ENCODE measurements at places on chromosomes 1 and 21.

- peak; percentile 98 for DNase-seq
Measured at GRCh38 chr1:19765623-19766022, 34.1 kb downstream of the TMCO4 start.

- no peak for DNase-seq
Measured at GRCh38 chr1:203039609-203040512, 13.6 kb downstream of the PPFIA4 start.

DNA sequence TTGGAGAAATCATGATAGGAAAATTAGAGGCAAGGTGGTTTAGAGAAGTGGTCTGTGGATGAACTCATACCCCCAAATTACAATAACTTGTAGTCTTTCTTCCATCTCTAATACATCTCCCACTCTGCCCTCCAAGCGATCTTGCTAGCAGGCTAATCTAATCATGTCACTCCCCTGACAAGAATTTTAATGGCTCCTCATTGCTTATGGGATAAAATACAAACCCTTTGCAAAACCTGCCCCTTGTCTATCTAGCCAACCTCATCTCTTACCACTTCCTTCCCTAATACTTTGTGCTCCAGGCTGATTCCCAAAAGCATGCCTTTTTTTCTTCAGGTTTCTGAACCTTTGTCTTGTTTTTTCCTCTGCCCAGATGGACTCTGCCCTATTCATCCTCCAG lies 71.3 kb upstream of the LRRN2 start:
- DNase-seq = no peak

GRCh38 chr1:36642802-36643201 lies 160.1 kb upstream of the CSF3R start:
- no peak for DNase-seq

- peak; percentile 58 for DNase-seq
Measured at GRCh38 chr1:153919876-153920852, 2.6 kb downstream of the GATAD2B start.

DNA sequence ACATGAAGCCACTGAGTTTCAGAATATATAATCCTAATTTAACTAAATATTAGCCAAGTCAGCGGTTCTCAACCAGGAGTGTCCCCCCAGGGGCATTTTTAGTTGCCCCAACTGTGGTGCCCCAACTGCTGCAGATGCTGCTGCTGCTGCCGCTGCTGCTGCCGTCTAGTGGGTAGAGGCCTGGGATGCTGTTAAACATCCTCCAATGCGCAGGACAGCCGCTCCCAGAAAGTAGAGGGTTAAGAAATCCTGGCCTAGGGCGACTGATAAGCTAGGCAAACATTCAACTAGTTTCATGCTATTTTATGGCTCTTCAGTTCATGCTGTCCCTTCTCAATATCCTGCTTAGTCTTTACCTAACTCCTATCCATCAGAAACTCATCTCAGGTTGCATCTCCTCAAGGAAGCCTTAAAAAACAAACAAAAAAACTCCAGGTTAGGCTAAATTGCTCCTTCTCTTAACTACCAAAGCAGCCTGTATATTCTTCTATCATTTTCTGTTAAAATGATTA lies 9.9 kb upstream of the DCAF6 start:
- no peak for DNase-seq

DNA sequence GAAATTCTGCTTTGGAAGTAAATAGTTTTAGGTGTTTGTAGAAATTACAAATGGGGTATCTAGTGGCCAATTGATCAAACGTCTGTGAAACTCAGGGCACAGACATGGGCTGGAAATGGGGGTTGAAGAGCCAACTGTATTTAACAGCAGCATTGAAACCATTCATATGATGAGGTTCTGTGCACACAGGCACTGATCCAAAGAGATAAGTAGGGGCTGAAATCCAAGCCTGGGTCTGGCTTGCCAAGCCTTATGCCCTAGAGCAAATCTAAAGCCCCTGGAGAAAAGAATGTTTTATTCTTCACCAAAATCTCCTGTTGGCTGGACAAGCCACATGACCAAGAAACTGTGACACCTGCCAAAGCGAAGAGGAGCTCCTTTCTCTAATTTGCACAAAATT lies 67.6 kb upstream of the ST6GALNAC5 start:
- no peak for DNase-seq

DNA sequence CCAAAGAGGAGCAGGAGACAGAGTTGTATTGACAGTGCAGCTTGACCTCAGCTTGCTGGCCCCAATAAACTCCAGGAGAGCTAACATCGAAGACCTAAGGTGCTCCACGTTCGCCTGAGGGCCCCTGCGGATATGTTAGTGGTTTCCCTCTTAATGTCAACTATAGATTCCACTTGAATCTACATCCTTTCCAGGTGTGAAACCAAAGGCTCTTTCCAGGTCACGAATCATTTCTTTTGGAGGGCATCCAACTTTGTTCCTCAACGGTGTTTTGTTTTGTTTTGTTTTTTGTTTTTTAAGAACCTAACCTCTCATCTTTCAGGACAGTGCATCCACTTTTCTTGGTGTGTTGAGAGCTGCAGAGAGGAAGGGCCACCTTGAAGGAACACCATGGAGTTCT lies 267.6 kb upstream of the SGIP1 start:
- peak; percentile 77 for DNase-seq

DNA sequence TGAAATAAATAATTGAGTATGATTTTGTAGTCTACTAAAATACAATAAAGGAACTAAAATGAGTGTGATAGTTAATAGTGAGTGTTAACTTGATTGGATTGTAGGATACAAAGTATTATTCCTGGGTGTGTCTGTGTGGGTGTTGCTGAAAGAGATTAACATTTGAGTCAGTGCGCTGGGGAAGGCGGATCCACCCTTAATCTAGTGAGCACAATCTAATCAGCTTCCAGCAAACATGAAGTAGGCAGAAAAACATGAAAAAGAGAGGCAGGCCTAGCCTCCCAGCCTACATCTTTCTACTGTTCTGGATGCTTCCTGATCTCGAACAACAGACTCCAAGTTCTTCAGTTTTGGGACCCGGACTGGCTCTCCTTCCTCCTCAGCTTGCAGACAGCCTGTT lies 1716.6 kb downstream of the MRPL39 start:
- no peak for DNase-seq

DNA sequence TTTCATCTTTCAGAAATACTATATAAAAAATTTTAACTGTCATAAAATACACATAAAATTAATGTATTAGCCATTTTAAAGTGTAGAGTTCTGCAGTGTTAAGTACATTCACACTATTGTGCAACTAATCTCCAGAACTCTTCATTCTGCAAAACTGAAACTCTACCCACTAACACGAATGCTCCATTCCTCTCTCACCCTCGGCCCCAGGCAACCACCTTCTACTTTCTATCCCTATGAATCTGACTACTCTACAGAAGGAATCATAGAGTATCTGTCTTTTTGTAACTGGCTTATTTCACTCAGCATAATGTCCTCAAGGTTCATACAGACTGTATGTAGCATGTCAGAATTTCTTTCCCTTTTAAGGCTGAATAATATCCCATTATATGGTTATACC lies 43.4 kb downstream of the LTN1 start:
- no peak for DNase-seq

DNA sequence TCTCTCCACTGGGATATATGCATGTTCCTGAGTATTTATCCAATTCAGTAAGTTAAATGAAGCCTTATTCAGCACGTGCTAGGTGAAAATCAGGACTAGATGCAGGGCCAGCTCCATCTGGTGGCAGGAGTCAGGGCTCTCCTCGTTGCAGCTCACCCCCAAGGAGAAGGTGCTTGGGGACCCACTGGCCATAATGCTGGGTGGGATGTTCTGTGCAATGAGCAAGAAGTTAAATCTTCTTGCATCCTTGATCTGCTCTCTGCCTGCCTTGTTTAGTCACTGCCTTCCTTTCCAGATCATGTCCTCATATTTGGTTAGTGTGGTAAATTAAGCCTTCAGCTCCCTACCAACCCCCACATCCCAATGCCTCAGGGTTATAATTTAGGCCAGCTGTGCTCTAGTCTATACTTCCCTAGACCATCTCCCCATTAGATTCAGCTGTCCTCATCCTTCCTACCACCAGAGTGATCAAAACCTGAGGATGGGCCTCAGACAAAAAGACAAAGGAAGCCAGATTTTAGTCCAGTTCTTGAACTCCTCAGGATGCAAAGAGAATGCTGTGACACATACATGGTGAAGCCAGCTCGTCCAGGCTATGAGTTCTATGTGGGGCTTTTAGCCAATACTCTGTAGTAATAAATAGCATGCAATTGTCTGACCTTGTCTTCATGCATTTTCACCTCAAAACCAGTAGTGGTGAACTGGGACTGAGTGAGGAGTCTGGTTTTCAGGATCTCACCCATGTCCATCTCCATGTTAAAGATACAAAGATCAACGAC lies 55.9 kb downstream of the SEC16B start:
- peak; percentile 25 for DNase-seq

DNA sequence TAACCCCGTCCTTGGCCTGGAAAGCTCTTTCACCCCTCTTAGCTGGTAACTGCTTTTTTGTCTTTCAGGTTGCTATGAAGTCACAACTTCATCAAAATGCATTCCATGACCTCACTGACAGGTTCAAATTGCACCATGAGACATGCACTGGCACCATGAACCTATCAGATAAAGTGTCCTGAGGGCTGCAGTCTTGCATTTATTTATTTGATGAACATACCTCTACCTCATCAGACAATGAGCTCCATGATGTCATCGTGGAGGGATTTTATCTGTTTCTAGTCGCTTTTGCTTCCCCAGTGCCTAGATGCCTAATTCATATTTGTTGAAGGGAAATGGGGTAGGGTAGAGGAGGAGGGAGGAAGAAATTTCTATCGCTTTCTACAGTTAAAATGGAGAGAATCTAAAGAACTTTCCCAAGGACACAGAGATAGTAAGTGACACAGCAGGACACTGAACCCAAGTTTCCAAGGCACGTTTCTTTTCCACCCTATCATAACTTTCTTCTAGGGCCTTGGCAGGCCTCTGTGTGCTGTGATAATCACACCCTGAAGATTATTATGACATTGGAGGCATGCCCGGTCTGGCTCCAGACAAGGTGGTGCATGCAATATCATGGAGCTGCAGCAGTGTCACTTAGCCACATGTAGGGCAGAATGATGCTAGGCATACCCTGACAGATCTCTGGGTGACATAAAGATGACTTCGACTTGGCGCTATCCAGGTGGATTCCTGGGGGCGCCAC lies 69.5 kb downstream of the CD58 start:
- no peak for DNase-seq

DNA sequence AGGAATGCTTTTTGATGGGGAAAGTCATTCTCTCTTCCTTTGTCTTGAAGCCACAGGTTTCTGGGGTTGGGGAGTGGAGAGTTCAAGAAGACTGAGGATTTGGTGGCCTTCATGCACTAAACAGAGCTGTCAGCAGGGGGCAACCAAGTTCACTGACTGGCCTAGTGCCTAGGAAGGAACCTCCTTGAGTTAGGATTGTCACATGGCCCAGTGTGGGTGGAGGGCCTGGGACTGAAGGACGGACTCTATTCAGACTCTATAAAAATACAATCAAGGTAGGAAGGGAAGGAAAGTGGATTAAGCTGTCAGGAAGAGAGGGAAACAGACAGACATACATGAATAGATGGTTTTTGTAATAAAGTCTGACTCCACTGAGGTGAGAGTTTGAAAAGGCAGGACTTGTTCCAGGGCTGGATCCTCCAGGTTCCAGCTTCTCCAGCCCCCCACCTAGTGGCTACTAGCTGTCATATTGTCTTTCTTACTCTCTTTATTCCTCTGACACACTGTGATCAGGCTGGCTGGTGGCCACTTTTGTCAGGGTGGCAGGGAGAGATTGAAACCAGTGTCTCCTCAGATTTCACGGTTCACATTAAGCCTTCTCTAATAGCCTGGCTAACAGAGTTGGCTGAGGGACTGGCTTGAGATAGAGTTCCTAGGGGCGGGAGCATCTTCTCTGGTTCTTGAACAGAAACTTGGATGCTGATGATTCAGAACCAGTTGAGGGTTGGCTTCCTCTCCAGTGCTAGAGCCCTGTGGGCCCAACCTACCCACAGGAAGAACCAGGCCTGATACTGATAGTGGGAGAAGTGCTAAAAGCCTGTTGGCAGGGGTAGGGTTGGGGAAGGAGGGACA lies 4.1 kb upstream of the SH3BGRL3 start:
- DNase-seq = peak; percentile 98

GRCh38 chr1:201281573-201281972 lies 1.7 kb upstream of the PKP1 start:
- no peak for DNase-seq

GRCh38 chr21:29187944-29188343 lies 57.5 kb downstream of the MAP3K7CL start:
- DNase-seq = peak; percentile 90

DNA sequence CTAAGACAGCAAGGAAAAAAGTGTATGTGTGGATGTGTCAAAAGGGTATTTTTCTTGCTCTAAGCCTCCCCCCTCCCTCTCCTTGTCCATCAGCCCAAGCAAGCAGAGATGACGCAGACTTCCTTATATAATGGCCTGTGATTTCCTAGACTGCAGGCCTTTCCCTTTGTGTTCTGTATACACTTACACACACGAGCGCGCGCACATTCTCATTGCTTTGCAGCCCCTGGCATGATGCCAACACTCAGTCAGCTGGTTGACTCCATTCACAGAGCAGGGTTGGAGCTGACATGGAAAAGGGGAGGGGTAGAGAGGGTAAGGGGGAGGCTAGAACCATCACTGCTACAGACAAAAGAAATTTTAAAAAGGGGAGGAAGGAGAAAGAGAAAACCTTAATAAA lies 41.8 kb downstream of the GATAD2B start:
- DNase-seq = peak; percentile 89

GRCh38 chr1:171352554-171352953 lies 38.6 kb downstream of the FMO4 start:
- no peak for DNase-seq

DNA sequence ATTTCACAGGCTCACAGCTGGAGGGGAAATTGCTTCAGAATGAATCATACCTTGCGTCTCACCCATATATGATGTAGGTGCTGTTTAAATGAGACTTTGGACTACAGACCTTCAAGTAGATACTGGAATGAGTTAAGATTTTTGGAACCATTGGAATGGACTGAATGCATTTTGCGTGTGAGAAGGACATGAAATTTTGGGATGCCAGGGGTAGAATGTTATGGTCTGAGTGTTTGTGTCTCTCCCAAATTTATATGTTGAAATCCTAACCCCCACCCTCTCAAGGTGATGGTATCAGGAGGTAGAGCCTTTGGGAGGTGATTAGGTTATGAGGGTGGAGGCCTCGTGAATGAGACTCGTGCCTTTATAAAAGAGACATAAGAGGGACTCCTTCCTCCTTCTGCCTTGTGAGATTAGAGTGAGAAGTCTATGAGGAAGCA lies 41.4 kb downstream of the KCNK1 start:
- no peak for DNase-seq

- peak; percentile 52 for DNase-seq
Measured at GRCh38 chr1:79193211-79194079, 186.9 kb upstream of the ADGRL4 start.

GRCh38 chr1:25369241-25369640 lies 31.1 kb downstream of the TMEM50A start:
- DNase-seq = peak; percentile 29

All from M059J (cell line).